ENCODE measurements at places on chromosomes 1 and 21.

- DNase-seq = no peak
Observed at GRCh38 chr21:14722841-14723483, 176.8 kb upstream of the SAMSN1 start.

DNA sequence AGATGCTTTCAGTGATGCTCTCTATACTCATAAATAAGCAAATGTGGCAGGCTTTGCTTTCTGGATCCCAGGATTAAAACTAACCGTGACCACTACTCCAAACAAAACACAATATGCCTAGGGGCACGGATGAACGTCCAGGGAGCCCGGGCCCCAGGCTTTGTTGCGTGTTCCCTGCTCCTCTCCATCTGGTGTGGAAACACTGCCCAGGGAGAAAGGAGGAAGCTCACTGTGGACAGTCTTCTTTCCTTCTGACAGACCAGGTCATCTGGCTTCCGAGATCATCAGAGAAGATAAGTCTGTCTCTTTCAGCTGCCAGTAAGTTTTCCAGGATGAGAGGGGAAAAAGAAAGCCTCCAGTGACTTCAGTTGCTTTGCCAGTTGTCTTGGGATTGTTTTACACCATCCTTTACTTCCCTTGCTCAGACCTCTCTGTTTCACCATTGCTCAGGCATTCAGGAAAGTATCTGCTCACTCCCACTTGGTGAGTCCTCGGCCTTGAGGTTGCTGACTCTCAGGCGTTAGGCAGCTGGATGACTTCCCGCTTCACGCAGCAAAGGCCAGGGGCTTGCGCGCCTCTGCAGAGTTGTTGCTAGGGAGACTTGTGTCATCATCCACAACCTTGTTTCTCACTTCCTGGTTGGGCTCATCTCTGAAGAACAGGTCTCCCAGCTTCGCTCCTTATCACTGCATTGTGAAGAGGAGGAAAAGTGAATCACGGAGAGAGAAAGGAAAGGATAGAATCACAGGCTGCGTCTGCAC is 20.6 kb upstream of the PGD start:
- DNase-seq = no peak

- no peak for DNase-seq
Observed at GRCh38 chr1:15180945-15181523, 27.5 kb downstream of the TMEM51 start.

DNA sequence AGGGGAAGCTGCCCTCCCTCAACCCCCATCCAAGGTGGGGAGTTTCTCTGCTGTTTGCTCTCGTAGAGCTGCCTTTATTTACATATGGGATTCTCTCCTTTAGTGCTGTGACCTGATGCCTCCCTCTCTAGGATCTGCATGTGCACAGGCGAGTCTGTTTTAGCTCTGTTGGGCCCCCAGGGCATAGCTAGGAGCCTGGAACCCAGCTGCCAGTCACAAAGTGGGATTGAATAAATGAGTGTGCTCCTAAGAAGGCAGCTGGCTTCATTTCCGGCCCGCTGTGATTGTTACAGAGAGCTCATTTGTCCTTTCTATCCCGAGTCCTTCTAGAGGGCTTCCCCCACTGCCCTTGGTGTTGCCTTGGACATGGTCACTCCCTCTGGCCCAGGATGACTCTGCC is 176.6 kb downstream of the GRIK3 start:
- no peak for DNase-seq

- DNase-seq = no peak
Observed at GRCh38 chr1:74010206-74010605, 187.8 kb downstream of the LRRIQ3 start.

GRCh38 chr1:205266611-205267305 is 39.0 kb downstream of the TMCC2 start:
- DNase-seq = no peak

DNA sequence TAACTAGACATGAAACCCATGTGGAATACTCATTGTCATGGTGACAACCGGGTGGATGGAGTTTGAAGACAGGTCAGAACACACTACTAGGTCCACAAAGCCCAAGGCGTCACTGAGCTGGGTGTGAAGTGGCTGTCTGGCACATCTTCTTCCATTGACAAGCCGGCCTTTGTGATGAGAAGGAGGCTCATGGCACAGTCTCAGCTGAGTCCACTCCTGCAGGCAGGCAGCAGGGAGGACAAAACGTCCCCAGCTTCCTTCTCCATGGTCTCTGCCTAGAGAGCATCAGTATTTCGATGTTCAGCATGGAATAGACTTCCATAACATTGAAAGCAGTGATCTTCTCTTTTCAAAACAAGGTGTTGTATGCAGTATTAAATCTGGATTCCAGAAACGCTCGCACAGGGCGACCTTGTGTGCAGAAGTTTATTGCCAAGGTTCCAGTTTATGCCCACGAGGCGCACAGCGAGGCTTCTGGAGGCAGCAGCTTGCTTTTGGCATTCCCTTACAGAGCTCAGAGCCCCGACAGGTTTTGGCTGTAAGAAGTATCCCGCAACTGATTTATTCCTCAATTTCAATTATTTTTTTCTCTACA is 104.2 kb downstream of the SIM2 start:
- no peak for DNase-seq

DNA sequence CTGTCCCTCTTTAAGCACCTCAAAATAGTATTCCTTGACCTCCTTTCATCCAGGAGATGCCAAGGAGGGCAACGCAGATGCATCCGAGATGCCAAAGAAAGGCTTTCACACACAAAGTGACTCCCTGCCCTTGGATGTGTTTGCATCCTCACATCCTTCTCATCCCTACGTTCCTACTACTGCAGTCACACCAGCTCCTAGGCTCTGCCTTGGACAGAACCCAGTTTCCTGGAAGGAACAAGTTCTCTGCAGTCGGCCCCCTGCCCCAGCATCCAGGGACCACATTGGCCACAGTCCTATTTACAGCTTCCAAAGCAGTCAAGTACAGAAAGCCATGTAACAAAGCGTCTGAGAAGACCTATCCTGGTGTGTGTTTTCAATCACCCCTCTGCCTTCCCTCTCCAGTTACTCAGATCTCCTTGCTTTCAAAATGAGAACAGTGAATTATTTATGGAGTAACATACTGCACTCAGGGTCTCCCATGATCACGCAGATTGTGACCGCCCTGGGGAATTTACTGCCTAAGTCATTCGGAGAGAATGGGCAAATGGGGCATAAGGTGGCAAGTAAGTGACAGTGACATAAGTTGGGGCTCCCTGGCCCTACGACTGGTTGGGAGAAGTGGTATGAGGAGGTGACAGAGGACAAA is 21.8 kb upstream of the SRP9 start:
- no peak for DNase-seq

DNA sequence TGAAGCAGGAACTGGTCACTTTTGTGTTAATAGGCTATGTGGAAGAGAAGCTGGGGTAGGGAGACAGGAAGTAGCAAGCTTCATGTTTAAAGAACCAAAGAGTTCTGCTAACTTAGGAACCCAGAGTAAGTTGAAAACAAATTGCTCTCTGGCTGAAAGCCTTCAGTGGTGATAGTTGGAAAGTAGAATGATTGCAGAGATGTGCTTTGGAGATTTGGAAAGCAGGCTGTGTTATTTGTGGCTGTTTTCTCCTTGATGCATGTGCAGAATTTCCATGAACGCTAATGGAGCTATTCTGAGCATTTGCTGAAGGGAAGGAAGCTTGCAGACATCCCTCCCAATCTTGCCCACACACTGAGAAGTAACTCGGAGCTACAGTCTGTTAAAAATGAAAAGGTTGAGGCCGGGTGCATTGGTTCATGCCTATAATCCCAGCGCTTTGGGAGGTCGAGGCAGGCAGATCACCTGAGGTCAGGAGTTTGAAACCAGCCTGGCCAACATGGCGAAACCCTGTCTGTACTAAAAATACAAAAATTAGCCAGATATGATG is 45.7 kb downstream of the TCEANC2 start:
- no peak for DNase-seq

- no peak for DNase-seq
Observed at GRCh38 chr1:245085508-245086095, 69.2 kb upstream of the KIF26B start.

DNA sequence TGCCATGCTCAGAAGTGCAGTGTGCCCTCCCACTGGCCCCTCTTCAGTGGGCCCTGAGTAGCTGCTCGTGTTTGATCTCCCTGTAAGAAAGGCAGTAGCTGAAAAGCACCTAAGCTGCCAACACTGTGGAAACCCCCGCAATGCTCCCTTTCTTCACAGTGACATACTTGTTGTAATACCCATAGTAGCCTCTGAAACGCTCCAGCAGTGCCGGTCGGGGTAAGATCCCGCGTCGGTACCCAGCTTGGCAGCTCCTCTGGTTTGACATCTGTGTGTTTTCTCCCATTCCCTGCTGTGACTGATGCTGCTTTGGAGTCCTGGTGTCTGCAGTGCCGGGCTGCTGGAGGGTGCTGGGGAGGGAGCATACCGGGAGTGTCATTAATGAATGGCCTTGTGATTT is 3.6 kb downstream of the CHAF1B start:
- no peak for DNase-seq

GRCh38 chr1:9910076-9910422 is at the start of gene CTNNBIP1:
Gene CTNNBIP1 (minus strand): TSS chr1:9910269. CDS start chr1:9872064, 38,205 bp downstream.
- DNase-seq = no peak

DNA sequence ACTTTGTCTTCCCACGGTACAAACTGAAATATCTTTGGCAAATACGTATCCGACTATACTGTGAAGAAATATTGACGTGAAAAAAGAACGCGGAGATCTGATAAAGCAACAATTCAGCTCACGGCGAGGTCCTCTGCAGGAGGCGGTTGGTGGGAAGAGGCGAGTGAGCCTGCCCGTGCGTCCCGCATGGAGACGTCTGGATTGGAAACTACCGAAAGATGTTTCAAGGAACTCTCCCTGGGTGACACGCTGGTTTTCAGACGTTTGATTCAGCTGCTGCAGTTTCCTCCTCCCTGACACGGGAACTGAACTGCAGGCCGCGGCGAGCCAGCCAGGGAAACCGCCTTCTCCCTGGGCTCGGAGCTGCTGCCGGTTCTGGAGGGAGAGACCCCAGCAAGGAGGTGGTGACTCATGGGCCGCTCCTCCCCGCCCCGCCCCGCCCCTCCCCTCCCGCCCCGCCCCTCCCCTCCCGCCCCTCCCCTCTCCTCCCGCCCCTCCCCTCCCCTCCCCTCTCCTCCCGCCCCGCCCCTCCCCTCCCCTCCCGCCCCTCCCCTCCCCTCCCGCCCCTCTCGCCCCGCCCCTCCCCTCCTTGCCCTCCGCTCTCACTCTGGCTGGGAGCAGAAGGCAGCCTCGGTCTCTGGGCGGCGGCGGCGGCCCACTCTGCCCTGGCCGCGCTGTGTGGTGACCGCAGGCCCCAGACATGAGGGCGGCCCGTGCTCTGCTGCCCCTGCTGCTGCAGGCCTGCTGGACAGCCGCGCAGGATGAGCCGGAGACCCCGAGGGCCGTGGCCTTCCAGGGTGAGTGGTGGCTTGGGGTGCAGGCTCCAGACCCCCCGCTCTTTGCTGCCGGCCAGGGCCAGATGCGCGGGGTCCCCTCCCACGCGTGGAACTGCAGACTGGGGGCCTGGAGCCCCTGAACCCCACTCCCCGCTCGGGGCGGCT is at the start of gene COL6A1:
COL6A1 (plus strand) TSS at position 620 of the 941 bp plus-strand sequence; CDS start at position 701, 81 bp downstream.
- peak; percentile 24 for DNase-seq

- no peak for DNase-seq
Observed at GRCh38 chr1:94209425-94209824, 28.0 kb downstream of the ARHGAP29 start.

GRCh38 chr1:150534002-150534401 is 15.2 kb upstream of the ADAMTSL4 start:
- no peak for DNase-seq

DNA sequence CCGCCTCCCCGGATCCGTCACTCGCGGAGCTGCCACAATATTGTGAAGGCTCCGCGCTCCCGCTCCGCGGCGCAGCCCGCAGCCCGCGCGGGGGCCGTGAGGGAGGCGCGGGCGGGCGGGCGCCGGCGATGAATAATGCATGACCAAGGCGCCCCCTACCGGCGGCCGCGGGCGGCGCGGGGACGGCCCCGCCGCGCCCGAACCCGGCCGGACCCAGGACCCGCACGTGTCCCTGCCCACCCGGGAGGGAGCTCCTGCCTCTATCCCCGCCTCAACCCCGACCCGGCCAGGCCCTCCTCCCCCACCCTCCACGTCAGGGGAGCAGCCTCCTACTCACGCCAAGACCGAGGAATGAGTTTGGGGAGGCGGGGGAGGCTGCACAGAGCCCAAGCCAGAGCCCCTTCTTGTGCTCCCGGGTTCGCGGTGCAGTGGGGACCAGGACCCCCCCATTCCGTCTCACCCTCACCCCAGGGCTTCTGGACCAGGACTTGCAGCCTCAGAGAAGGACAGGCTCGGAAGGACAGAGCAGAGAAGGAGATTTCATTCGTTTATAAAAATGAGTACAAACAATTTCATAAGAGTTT is 70.8 kb upstream of the CASZ1 start:
- peak; percentile 40 for DNase-seq

DNA sequence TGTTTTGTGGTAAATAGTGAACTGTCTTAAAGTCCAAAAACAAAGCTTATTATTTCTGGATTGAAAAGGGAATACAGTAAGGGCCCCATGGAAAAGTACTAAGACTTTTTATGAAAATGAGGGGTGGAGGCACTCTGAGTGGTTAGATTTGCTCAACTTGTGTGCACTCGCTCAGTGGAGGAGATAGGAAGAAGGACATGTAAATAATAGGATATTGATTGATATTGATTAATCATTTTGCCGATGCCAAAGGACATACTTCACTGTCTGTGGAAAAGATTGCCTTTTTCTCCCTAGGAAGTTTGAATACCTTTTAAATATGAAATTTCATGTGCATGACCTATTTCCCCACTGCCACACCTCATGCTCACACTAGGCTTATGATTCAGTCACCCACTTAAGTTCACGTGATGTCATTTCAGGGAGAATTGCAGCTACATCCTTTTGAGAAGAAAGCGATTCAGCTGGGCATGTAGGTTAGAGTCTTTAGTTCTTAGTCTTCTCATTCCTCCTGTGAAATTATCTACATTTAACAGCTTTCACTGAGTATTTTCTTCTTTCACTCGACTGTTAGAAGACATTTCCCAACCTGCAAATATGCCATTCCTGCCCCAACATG is 5.0 kb downstream of the MTR start:
- DNase-seq = no peak

DNA sequence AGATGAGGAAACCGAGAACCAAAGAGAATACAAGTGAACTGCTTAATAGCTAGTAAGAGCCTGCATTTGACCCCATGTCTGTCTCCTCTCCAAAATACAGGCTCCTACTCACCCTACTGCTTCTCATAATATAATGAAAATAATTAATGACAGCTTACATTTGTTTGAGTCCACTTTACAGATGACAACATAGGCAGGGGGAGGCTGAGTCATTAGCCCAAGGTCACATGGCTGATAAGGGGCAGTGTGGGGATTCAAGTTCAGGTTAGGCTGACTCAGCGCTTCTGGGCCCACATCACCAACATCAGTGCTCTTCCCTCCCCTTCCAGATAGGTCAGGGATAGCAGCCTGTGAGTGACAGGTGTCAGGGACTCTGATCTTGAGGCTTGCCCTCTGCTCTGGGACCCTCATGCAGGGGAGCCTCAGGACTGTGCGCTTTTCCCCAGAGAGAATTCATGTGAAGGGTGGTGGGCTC is 16.2 kb downstream of the AZIN2 start:
- DNase-seq = no peak

DNA sequence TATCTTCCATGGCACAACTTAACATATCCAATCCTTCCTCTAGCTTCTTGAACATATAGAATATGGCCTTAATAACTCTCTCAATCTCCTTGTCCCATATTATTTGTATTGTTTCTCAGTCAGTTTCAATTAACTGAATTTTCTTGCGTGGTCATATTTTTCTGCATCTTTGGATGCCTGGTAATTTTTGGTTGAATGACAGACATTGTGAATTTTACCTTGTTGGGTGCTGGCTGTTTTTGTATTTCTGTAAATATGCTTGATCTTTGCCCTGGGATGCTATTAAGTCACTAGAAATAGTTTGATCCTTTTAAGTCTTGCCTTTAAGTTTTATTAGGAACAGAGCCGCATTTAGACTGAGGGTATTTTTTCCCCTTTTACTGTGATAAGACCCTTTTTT is 5.9 kb downstream of the SAMD13 start:
- DNase-seq = no peak
